ENCODE measurements at places on chromosomes 4 and X. TPM values are rescaled to one million over a fixed set of nuclear protein-coding genes. Genes with fewer than 3 reads are reported as not detected.

The ADAMTS3 gene
- 22.1 TPM for total RNA-seq

The FGD1 gene
- total RNA-seq, result 1.7 TPM

The UGT2A3 gene
- 72.8 TPM for total RNA-seq

The PGRMC2 gene
- 30.9 TPM for total RNA-seq

The ALB gene
- not detected for total RNA-seq

The IL3RA gene
- not detected for total RNA-seq

The CDX4 gene
- not detected for total RNA-seq

The GYG2 gene
- 3.2 TPM for total RNA-seq

The NAP1L5 gene
- total RNA-seq, result 8.1 TPM

The PPEF2 gene
- total RNA-seq, result not detected

GRCh38 chr4:55807556-55807955, 12.0 kb upstream of the EXOC1L start:
- DNase-seq, result no peak

GRCh38 chr4:102441978-102442911, 58.9 kb upstream of the NFKB1 start:
- peak; percentile 37 for DNase-seq

DNA sequence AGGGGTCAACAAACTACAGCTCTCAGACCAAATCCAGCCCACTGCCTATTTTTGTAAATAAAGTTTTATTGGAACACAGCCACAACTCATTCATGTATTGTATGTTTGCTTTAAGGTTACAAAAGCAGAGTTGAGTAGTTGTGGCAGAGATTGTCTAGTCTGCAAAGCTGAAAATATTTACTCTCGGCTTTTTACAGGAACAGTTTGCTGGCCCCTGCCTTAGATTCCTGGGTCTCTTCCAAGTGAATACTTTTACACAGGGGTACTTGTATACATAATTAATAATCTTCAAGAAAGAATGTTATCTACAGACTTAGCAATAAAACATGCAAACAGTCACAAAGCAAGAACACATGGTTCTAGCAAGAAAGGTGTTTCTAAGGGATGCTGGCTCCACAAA, 154.2 kb downstream of the AMELX start:
- DNase-seq, result no peak

DNA sequence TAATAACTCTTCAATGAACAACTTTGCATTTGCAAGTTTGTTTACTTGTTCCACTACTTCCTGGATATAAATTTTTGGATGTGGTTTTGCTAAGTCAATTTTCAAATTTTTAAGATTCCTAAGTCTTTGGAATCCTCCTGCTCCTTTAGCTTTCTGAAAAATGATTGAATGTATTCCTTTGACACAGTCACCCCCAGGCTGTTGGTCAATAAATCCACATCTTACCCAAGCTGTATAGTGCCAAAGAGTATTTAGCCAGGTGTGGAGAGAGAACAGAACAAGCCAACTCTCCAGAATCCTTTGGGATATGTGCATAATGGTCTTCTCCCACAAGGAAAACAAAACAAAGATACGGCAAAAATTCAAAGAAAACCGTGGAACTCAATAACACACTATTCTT, 56.9 kb upstream of the INTU start:
- DNase-seq, result peak; percentile 36

- peak; percentile 99 for DNase-seq
These were observed 389.7 kb upstream of the NR3C2 start for GRCh38 chr4:148831945-148832344.

- DNase-seq, result peak; percentile 33
These were observed 81.9 kb downstream of the FAM114A1 start for GRCh38 chr4:38949411-38950051.

- DNase-seq, result no peak
These were observed 245.8 kb upstream of the DIAPH2 start for GRCh38 chrX:96438803-96439202.

- no peak for DNase-seq
These were observed 29.2 kb upstream of the CTSO start for GRCh38 chr4:155982736-155983385.

- DNase-seq, result peak; percentile 6
These were observed 304 bp upstream of the SPIN2A start for GRCh38 chrX:57137501-57137900.

GRCh38 chr4:77336411-77337142, 179.6 kb downstream of the CCNG2 start:
- no peak for DNase-seq

DNA sequence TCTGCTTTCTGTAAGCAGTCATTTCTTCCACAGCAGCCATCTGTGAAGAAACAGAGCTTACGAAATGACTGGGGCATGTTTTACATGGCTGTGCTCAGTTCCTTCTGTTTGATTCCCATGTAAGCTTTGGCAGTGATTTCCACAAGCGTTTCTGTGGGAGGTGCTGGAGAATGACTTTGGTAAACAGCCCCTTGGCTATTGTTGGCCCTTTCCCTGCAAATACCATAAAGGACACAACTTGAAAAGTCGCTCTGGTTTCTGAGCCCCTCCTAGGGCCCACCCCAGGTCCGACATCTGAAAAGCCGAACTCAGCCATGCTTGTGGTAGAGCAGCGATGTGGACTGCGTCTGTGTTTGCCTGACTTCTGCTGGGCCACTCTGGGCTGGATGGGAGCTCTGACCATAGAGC, 3.7 kb downstream of the LIMCH1 start:
- DNase-seq, result peak; percentile 61

DNA sequence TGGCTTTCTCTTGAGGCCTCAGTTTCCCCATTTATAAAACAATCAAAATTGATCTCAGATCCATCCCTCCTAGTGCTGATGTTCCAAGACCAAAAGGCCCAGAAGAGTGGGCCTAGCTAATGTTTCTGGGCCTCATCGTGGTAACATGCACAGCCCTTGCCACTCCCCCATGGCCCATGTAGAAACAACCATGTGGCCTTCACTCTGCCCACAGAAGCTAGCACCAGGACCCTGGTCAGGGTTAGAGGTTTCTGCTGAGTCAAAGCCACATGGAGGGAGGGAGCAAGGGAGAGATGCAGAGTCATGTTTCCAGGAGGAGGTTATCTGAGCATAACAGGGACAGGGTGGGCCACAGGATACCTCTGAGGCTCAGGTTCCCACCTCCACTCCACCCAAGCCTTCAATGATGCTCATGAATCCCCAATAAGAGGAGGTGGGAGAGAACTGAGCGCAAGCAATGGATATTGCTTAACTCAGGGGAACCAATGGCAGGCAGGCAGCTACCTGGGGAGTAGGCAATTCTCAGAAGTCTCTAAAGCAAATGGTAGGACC, 16.9 kb downstream of the OTUD5 start:
- no peak for DNase-seq

DNA sequence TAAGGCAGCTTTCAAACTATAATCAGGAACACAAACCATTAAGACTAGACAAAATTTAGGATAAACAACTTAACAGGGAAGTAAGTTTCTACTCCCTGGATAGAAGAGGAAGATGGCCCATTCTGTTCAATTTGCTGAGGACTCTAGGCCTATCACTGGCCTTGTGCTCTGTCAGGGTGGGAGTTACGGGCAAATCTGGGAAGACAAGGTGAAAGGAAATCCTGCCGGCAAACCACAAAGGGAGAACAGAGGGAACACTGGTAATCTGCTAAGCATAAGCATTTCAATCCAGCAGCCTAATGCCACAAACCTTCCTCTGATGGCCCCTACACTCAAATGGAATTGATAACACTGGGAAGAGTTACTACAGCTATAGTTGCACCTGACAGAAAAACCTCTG, 8.3 kb downstream of the GPR82 start:
- DNase-seq, result no peak

GRCh38 chrX:18792828-18793227, 85.4 kb downstream of the PPEF1 start:
- no peak for DNase-seq

DNA sequence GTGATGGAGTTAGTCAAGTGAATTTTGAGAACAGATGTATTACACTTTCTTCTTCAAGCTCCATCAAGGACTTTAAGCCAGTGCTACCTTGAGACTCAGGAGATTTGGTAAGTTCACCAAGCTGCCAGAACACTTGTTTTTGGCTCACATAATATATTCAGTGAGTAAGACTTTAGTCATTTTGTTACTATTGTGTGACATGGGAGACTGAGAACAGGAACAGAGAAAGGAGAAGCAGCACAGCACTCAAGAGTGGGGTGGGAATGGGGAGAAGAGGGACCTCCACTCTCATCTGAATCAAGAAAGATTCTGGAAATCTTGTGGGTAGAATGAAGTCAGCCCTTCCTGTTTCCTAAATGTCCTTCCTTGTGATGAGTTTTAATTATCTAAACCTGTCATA, 87.3 kb upstream of the TET2 start:
- DNase-seq, result peak; percentile 52

All from renal cortical epithelial cell (primary cell).